ENCODE measurements at places on chromosomes 2 and 18.

- no peak for DNase-seq
These were observed 790 bp upstream of the ACAA2 start for GRCh38 chr18:49814147-49814499.

- DNase-seq: peak; percentile 7
These were observed 42.4 kb upstream of the DDX18 start for GRCh38 chr2:117771969-117772630.

DNA sequence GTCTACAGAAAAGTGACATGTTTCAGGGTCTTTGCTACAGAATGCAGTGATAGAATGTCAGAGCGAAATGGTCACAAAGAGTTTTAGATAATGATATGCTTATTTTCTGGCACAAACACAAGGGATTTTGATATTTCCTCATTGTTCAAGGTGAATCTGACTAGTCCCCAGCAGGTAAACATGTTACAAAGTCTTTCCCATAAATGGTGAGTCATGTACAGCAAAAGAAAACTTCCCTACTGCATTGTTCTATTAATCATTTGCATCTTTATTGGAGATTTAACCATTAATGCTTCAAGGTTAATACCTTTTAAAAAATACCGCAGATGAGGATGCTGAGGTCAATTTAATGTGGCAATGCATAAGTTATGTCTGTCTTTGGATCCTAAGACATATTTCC lies 19.1 kb upstream of the TRIB2 start:
- DNase-seq: no peak

- no peak for DNase-seq
These were observed 97.2 kb downstream of the GAREM1 start for GRCh38 chr18:32373505-32373904.

GRCh38 chr2:11697103-11697871 lies 27.3 kb upstream of the NTSR2 start:
- DNase-seq: no peak

- DNase-seq: no peak
These were observed 150.3 kb downstream of the TMEM18 start for GRCh38 chr2:526918-527317.

DNA sequence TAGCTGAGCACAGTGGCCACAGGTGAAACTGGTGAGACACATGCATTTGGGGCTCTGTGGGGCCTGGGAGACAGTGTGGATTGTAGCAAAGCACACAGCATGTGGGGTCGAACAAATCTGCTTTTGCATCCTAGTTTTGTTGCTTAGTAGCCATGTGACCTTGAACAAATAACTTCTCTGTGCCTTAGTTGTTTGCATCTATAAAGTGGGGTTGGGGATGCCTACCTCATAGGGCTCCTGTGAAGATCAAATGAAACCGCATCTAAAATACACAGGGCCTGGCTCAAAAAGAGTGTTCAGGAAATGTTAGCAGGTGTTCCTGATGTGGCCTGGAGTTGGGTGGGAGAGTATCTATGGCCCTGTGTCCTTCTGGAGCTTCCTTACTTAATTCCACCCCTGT lies 30.3 kb upstream of the CATIP start:
- no peak for DNase-seq

- DNase-seq: no peak
These were observed 255.4 kb downstream of the AGAP1 start for GRCh38 chr2:235749121-235749770.

DNA sequence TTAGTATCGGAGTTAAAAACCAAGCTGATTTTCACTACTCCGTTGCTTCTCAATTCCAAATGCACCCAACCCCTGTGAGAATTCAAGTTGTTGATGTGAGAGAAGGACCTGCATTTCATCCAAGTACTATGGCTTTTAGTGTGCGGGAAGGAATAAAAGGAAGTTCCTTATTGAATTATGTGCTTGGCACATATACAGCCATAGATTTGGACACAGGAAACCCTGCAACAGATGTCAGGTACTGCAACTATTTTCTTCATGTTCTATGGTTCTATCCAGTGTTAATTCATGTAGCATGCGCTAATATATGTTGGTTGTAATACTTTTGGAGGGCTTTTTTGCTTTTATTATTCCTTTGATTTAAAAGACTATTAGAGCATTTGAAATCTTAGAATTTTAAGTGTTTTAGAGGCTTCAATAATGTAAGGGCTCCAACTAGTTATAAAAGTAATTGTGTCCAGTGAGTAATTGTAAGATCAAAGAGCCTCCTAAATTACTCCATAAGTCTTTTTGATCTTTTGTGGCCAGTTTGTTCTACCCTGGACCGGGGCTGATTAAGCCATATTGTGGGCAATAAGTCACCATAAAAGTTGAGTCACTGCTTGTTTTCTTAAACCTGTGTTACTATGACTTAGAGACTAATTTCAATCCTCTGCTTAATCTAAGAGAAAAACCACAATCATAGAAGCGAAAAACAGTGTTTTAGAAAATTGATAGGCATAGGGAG lies 22.9 kb downstream of the DSG4 start:
- DNase-seq: no peak

- no peak for DNase-seq
These were observed 149.3 kb downstream of the TTC32 start for GRCh38 chr2:19752500-19752899.

DNA sequence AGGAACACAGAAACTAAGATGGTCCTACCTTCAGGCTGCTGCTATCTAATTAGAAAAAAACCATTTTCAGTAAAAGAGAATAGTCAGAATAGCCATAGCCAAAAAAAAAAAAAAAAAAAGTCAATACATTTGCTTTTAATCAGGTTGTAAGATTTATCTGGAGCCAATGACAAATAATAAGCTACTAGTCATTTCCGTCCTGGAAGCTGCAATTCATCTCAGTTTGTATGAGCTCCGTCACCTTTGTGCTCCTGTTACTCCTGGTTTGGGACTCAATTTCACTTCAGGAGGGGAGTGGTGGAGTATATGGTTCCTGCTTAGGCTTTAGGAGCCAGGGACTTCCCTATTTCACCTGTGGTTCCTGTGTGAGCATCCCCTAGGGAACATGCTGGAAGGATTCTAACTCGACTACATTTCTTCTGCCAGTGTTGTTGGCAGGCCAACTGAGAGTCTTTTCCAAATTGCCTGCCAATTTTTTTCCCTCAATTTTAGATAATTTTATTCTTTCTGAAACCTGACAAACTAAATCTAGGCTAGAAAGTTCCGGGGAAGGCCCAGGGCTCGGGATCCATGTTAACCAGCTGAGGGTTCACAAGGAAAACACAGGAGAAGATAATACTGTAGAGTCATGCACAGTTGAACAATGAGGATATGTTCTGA lies 481.8 kb downstream of the DLGAP1 start:
- DNase-seq: no peak

GRCh38 chr2:232365621-232366321 lies 12.8 kb upstream of the ALPP start:
- no peak for DNase-seq

GRCh38 chr2:115414466-115414865 lies 972.0 kb downstream of the DPP10 start:
- no peak for DNase-seq

DNA sequence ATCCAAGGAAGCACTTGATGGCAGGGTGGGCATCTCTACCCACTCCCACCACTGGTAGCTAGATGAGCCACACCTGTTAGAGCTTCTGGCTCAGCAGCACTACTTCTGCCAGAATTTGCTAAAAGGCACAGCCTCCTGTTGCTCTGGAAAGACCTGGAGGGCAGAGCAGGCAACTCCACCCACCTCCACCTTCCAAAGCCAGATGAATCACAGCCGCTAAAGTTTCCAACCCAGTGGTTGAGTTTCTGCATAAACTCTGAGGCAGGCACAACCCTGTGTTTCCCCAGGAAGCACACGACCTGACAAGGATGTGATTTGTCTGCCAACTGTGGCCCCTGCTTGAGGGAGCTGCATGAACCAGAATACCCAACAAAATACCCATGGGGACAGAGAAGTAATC lies 111.6 kb upstream of the GCFC2 start:
- DNase-seq: no peak

GRCh38 chr2:30266051-30266621 lies 34.8 kb downstream of the LBH start:
- DNase-seq: peak; percentile 84

DNA sequence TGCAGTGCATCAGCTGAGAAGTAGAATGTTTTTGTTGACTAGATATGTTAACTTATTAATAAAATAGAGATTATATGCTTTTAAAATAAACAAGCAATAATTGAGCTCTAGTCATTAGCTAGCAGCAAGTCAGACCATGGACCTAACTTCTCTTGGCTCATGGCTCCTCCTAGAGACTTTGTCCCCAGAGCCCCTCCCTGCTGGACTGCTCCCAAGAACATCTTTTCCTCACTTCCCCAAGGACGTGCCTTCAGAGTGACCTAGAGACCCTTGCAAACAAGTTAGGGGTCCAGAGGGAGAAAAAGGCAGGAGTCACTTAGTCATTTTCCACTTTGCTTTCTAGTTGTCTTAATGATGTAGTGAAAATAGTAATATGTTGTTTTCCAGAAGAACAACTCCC lies 312.5 kb upstream of the NRP2 start:
- DNase-seq: no peak

DNA sequence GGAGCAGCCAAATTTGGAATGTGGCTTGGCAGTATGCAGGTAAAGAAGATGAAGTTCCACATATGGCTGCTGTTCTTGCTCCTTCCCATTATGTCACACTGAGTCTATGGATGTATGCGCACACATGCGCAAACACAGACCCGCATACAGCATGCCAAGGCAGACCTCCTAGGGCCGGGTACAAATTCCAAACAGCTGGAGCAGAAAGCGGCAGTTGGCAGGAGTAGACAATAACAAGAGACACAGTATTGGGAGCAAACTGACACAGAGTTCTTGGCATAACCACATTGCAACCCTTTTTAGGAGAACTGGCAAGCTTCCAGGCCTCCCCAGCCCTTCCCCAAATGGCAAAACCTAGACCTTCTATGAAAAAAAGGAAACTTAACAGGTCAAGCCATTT lies 268.9 kb downstream of the SP3 start:
- no peak for DNase-seq

GRCh38 chr2:110810404-110810803 lies 78.0 kb downstream of the ACOXL start:
- no peak for DNase-seq

DNA sequence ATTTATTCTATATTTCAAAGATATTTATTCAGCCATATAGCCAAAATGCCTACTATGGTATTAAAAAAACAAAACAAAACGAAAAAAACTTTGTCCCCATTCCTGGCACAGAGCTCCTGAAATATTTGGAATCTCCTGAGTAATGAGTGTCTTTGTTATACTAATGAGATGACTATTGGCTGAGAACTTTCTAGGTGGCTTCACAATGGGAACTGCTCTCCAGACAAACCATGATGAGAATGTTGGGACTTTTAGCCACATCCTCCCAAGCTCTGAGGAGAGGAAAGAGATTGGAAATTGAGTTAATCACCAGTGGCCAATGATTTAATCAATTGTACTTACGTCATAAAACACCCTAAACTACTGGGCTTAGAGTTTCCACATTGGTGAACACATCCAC lies 631.8 kb upstream of the SETBP1 start:
- no peak for DNase-seq

- DNase-seq: no peak
These were observed 74.2 kb upstream of the STK17B start for GRCh38 chr2:196245378-196246140.

DNA sequence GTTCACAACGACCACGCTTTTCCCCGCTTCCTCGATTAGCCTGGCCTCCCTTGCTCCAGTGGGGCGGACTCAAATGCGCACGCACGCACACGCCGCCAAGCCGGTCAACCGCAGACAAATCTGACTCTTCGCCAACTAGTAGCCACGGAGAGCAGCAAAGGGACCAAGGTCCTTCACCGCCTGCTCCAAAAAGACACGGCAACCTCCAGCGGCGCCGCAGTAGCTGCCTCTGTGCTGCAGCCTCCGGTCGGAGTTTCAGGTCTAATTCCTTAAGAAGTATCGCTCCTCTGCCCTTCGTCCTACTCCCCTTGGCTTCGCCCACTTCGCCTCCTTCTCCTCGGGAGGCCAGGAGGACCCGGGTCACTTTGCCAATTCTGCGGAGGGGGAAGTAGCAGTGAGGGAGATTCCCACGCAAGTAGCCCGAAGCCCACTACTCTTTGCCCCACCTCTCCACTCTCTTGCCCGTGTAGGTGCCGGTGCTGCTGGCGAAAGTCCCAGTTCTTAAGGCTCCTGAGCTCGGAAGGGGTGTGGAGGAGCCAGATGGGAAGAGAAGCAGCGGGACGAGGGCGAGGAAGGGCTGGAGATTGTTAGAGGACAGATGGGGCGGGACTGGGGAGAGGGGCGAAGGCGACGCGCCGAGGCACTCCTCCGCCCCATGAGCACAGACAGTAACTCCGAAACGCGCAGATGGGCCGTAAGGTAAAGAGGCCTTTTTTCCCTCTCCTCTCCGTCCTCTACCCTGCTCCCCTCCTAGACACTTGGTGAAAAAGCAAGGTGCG lies 615 bp downstream of the AKAIN1 start:
- DNase-seq: no peak

GRCh38 chr18:7803956-7804469 lies 236.9 kb downstream of the PTPRM start:
- no peak for DNase-seq

GRCh38 chr18:74878267-74878666 lies 280.6 kb downstream of the ZNF407 start:
- no peak for DNase-seq

DNA sequence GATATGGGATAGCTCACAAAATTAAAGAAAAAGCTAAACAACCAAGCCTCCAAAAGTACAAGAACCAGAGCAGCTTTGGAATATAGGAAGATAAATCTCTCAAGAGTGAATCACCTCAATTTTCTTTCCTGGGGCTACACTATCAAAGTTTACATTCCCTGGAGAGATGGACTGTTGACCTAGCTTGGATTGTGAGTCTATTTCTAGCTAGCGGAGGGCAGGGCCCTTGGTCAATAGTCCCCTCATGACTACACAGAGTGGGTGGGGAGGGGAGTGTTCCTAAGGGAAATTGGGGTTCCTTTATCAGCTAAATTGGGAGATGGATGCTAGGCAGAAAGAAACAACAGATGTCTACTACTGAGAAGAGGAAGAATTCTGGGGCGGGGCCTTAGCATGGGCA lies 29.9 kb upstream of the EIF2AK3 start:
- DNase-seq: no peak

GRCh38 chr2:69214898-69215297 lies 172.1 kb downstream of the GFPT1 start:
- no peak for DNase-seq

GRCh38 chr2:239611222-239611795 lies 210.5 kb upstream of the HDAC4 start:
- no peak for DNase-seq

GRCh38 chr2:4354164-4354563 lies 650.8 kb downstream of the DCDC2C start:
- no peak for DNase-seq

- no peak for DNase-seq
These were observed 8.9 kb upstream of the SATB2 start for GRCh38 chr2:199466692-199467065.

- DNase-seq: no peak
These were observed 277.3 kb downstream of the SS18 start for GRCh38 chr18:25813110-25813509.

DNA sequence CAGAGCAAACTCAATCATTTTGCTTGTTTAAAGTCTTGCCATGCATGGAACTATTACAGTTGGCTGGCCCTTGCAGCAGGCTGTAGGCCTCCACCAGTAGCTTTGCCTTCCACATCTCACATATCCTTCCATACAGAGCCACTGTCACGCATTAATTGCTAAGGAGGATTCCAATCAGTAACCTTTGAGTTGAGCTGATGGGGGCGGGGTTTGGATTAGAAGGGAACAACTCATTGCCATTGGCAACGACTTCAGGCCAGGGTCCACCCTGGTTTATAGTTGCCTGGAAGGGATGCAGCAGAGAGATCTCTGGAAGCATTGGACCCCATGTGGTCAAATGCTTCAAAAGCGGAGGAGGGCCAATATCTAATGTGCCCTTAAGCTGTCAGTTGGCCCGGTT lies 63.3 kb upstream of the TTC39C start:
- DNase-seq: no peak

All from CD8-positive, alpha-beta T cell (primary cell).